ENCODE measurements at places on chromosomes 7 and 10.

- peak; percentile 41 for DNase-seq
These were observed 5.3 kb downstream of the FRMD4A start for GRCh38 chr10:14325325-14325955.

DNA sequence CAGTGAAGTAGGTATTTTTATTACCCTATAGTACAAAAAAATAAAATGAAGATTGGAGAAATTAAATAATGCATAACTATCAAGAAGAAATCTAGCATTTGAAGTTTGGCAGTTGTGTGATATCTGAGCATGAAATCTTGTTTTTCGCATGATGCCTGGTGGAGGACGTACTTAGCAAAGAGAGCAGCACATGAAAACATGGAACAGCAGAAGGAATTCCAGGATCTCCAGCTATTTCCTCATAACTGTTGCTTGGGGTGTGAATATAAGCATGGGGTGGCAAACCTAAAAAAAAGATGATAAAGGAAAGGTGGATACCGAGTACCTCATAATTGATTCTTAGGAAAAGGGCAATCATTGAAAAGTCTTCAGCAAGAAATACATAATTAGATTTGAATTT, 174.3 kb upstream of the FAM3C start:
- no peak for DNase-seq

- no peak for DNase-seq
These were observed 255.3 kb downstream of the ELFN1 start for GRCh38 chr7:1925349-1925748.

DNA sequence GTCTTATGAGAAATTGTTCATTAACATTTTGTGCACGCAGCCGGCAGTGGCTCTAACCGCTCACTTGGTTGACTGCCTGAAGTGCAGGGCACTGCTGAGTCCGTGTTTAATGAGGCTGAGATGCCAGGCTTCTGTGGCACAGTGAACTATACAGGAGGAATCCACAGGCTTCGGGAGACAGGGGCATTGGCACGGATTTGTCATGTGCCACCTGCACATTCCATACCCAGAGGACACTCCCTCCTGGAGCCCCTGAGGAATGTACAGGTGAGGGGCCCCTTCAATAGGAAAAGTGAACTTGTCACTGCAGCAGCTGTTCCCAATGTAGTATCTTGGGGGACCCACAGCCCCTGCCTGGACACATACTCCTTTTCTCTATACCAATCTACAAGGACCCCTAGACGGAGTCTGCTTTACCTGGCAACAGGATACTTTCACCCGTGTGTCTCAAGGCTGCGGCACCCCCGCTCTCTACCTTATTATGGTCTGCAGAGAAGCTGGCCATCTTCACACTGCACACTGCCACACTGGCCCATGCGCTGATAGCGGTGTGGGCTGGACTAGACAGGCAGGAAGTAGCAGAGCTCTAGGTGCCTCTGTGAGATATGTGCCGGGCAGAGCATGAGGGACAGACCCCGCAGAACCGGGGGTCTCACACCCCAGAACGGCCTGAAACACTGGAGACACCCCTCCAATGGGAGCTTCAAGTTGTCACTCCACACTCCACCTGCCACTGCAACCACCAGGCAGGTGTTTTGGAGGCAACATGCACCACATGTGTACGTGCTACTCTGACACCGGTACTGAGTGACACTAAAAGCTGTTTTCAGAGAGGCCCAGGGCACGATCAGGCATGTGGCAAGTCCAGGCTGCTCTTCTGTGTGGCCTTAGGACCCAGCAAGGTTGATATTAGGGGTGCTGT, 71.4 kb upstream of the RHEB start:
- DNase-seq: no peak

Data from tibial artery (tissue), 4 donors.